Vagina (tissue), 2 donors: ENCODE measurements at places on chromosomes 2 and 18.
A peak's percentile ranks its signal among the peaks of the same experiment; 100 is the strongest.

- no peaks in the 10 kb centered on the region for H3K27me3 ChIP-seq
- no peaks in the 10 kb centered on the region for H3K4me1 ChIP-seq
- no peak overlapping the region for H3K27ac ChIP-seq
Observed at GRCh38 chr2:149645391-149645790, 57.8 kb upstream of the MMADHC start.

DNA sequence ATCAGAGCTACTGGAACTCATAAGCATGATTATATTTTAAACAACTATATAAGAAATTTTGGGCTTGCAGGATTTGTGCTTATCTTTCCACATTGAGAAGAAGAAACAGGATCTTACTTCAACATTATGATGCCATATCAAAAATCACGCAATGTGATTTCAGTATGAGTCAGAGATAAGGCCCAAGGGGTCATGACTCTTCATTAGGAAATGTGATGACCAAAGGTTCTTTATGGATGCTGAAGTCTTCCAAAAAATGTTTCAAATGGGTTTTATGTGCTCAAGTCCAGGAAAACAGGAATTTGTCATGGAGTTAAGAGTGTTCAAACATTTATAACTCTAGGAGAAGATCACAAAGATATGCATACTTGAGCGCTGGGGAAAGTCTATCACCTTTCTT, 7.8 kb upstream of the SERPINB2 start:
- H3K27me3 ChIP-seq, result no peaks in the 10 kb centered on the region
- DNase-seq, result no peak
- no peaks in the 10 kb centered on the region for H3K4me1 ChIP-seq
- no peak overlapping the region for H3K4me3 ChIP-seq
- no peaks in the 10 kb centered on the region for H3K36me3 ChIP-seq
- H3K27ac ChIP-seq, result no peak overlapping the region

DNA sequence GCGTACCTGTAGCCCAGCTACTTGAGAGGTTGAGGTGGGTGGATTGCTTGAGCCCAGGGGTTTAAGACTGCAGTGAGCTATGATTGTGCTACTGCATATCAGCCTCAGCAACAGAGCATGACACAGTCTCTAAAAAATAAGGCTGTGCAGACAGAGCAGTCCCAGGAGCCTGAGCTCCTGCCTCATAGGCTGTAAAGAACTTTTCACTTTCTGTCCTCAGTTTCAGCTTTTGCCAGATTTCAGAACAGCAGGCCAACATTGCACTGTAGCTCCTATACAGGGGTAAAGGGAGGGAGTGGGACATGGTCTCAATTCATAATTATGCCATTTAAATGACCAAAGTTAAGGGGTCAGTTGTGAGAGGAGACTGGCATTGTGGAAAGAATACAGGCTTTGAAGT, 150.6 kb downstream of the GALNT1 start:
- H3K4me3 ChIP-seq, result no peak overlapping the region
- H3K27me3 ChIP-seq, result no peaks in the 10 kb centered on the region
- DNase-seq, result no peak
- H3K27ac ChIP-seq, result no peak overlapping the region

GRCh38 chr2:166494140-166494624, at the start of gene SCN7A:
TSS of gene SCN7A (minus strand) at chr2:166494249. CDS start at chr2:166477696, 16,553 bp downstream.
- H3K27ac ChIP-seq, result no peak within 1 kb of the TSS
- no peak for DNase-seq
- H3K27me3 ChIP-seq, result no peaks in the 10 kb centered on the region
- H3K4me3 ChIP-seq, result peak within 1 kb of the TSS; percentile 7
- no peaks in the 10 kb centered on the region for H3K4me1 ChIP-seq

DNA sequence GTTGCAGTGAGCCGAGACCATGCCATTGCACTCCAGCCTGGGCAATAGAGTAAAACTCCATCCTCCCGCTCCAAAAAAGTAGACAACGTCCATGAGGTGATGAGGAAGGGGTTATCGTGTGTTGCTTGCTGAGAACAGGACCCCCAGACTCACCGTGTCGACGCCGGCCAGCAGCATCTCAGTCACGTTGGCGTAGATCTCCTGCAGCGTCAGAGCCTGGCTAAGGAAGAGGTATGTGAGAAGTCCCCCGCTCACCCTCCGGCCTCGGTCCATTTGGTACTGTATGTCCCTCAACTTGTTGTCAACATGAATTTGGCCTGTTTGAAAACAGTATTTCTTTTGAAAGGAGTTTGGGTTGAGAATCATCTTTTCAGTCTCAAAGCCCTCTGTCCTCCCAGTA, 20.9 kb downstream of the CYP27C1 start:
- DNase-seq, result no peak
- H3K4me3 ChIP-seq, result no peak overlapping the region
- no peak overlapping the region for H3K27ac ChIP-seq
- no peaks in the 10 kb centered on the region for H3K4me1 ChIP-seq
- no peaks in the 10 kb centered on the region for H3K36me3 ChIP-seq
- H3K27me3 ChIP-seq, result no peaks in the 10 kb centered on the region

DNA sequence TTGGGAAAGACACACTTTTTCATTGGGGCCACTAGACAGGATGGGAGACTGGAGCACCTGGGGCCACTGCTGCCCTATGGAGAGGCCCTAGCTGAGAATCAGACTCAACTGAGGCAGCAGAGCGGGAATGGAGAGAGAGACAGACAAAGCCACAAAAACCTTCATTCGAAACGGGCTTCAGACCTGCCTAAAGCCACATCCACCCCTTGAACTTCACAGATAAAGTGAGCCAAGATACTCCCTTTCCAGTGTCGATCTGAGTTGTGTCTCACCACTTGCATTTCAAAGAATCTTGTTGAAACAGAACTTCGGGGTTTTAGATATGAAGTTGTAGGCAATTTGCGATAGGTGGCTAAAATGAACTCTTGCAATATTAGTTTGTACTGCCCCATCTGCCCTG, 11.3 kb upstream of the LDLRAD4 start:
- no peak overlapping the region for H3K4me3 ChIP-seq
- DNase-seq, result no peak
- no peaks in the 10 kb centered on the region for H3K36me3 ChIP-seq
- H3K4me1 ChIP-seq, result no peaks in the 10 kb centered on the region
- no peak overlapping the region for H3K27ac ChIP-seq

DNA sequence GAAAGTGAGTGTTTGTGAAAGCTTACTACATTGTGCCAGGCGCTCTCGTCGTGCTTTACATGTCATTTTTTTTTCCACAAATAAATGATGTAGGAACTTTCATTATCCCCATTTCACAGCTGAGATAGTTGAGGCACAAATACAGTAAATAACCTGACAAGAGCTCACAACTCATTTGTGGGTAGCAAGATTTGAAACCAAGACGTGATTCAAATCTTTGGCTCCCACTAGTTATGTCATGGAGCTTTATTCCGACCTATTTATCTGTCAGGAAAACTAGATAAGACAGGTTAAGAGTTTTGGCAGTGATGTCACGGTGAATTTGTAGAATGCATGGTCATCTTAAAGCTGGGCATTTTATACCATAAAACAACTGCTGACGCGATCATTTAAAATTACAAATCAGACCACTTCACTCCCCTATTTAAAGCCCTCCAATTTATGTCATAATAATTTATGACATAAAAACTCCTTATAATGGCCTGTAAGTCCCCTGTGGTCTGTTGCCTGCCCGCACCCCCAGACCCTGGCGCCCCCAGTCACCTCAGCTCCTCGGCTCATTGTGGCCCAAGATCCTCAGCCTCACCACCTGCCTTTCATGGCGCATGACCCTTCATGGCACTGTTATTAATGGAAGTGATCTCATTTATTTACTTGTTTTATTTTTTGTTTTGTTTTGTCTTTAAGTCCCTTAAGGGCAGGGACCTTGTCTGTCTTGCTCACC, 678 bp upstream of the ZNF24 start:
- H3K27me3 ChIP-seq, result no peaks in the 10 kb centered on the region
- H3K4me1 ChIP-seq, result peaks cover 39% of the 10 kb centered on the region

- H3K27me3 ChIP-seq, result no peaks in the 10 kb centered on the region
- no peaks in the 10 kb centered on the region for H3K4me1 ChIP-seq
- no peak for DNase-seq
- no peak overlapping the region for H3K4me3 ChIP-seq
Observed at GRCh38 chr2:112160283-112161250, 22.4 kb downstream of the FBLN7 start.

GRCh38 chr2:138676619-138677021, 103.6 kb downstream of the NXPH2 start:
- no peaks in the 10 kb centered on the region for H3K27me3 ChIP-seq
- H3K4me1 ChIP-seq, result no peaks in the 10 kb centered on the region
- no peak for DNase-seq
- no peaks in the 10 kb centered on the region for H3K36me3 ChIP-seq
- no peak overlapping the region for H3K27ac ChIP-seq

- H3K27ac ChIP-seq, result no peak overlapping the region
- no peak overlapping the region for H3K4me3 ChIP-seq
- H3K36me3 ChIP-seq, result no peaks in the 10 kb centered on the region
- no peak for DNase-seq
- no peaks in the 10 kb centered on the region for H3K4me1 ChIP-seq
Observed at GRCh38 chr2:13260402-13260801, 543.7 kb downstream of the TRIB2 start.

DNA sequence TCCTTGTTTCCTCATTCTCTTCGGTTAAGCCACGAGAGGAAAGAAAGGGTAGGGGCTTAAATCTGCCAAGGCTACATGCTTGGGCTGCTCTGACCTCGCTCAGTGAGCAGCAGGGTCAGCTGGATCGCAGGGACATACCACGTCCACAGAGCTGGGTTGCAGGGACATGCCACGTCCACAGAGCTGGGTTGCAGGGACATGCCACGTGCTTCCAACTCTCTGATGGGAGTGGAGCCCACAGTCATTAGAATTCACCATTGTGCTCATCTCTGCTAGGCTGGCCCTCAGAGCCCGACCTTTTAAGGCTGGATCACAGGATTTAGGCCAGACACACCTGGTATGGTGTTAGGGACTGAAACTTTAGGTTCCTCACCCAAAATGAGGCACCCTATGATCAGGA, 107.4 kb upstream of the SEC11C start:
- no peak overlapping the region for H3K4me3 ChIP-seq
- no peak overlapping the region for H3K27ac ChIP-seq
- no peaks in the 10 kb centered on the region for H3K36me3 ChIP-seq
- no peaks in the 10 kb centered on the region for H3K27me3 ChIP-seq
- DNase-seq, result no peak
- no peaks in the 10 kb centered on the region for H3K4me1 ChIP-seq

GRCh38 chr18:62880673-62881364, 165.5 kb downstream of the PHLPP1 start:
- DNase-seq, result no peak
- no peak overlapping the region for H3K4me3 ChIP-seq
- H3K4me1 ChIP-seq, result peaks cover 29% of the 10 kb centered on the region
- H3K27ac ChIP-seq, result no peak overlapping the region
- no peaks in the 10 kb centered on the region for H3K27me3 ChIP-seq

- no peaks in the 10 kb centered on the region for H3K36me3 ChIP-seq
- H3K4me1 ChIP-seq, result no peaks in the 10 kb centered on the region
- DNase-seq, result no peak
Observed at GRCh38 chr2:225788571-225789094, 389.1 kb downstream of the NYAP2 start.

GRCh38 chr2:152627351-152627957, 89.8 kb downstream of the PRPF40A start:
- H3K36me3 ChIP-seq, result no peaks in the 10 kb centered on the region
- no peak overlapping the region for H3K4me3 ChIP-seq
- H3K27ac ChIP-seq, result no peak overlapping the region
- no peaks in the 10 kb centered on the region for H3K27me3 ChIP-seq

GRCh38 chr2:233542507-233542906, 24.1 kb downstream of the USP40 start:
- H3K4me3 ChIP-seq, result no peak overlapping the region
- no peaks in the 10 kb centered on the region for H3K36me3 ChIP-seq
- DNase-seq, result no peak
- H3K4me1 ChIP-seq, result no peaks in the 10 kb centered on the region

GRCh38 chr18:32274307-32274706, 84.5 kb downstream of the MEP1B start:
- H3K4me3 ChIP-seq, result no peak overlapping the region
- peaks cover 10% of the 10 kb centered on the region for H3K36me3 ChIP-seq
- no peak overlapping the region for H3K27ac ChIP-seq
- H3K4me1 ChIP-seq, result no peaks in the 10 kb centered on the region

DNA sequence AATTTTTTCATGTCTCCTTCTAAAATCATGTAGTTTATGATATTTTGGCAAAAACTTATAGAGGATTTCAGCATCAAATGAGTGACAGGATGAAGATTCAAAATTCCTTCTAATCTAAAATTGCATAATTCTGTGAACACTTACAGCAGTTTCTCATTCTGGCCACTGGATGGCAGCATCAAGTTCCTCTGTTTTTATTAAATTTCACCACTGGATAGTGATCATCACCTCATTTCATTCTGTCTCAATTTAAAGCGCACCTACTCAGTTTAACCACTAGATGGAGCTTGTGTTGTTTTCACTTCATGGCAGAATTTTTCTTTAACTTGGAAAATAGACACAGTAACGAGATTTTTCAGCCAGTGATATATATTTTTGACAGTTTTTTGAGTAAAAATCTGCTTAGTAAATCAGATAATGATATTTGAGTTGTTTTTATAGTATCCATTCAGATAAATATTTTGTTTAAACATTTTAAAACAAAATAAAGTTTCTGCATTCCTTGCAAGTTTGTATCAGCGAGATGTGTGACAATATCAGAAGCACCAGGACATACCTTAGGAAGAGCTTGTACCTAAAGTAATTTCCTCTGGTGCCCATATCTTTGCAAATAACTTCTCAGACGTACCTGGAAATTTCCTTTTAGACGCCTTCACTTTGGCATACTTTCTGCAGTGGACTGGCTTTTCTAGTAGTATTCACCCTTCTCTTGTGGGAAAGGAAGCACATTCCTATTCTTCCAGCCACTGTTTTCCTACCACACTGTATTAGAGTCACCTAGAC, 94.7 kb upstream of the ARHGAP15 start:
- no peaks in the 10 kb centered on the region for H3K4me1 ChIP-seq
- H3K27me3 ChIP-seq, result no peaks in the 10 kb centered on the region
- DNase-seq, result no peak
- H3K36me3 ChIP-seq, result no peaks in the 10 kb centered on the region
- H3K27ac ChIP-seq, result no peak overlapping the region

GRCh38 chr2:82139979-82140611, 1835.5 kb upstream of the LRRTM1 start:
- H3K4me3 ChIP-seq, result no peak overlapping the region
- no peaks in the 10 kb centered on the region for H3K4me1 ChIP-seq
- no peaks in the 10 kb centered on the region for H3K36me3 ChIP-seq
- H3K27me3 ChIP-seq, result no peaks in the 10 kb centered on the region
- no peak overlapping the region for H3K27ac ChIP-seq

DNA sequence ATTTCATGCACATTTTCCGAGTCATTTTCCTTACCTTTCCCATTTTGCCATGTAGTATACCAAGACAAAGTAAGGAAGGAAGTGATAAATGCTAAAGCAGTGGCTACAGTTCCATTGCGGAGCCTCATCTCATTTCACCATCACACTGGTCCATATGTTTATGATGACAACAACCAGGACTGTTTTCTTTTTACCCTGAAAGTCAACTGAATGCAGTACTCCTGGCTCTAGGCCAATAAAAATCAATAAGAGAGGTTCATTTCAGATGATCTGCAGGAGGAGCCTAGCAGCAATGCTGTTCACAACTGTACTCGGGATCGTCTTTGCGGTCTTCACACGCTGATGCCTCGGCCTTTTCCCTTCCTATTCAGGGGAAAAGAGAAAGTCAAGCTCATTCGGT, 4.7 kb downstream of the MGAT4A start:
- no peaks in the 10 kb centered on the region for H3K36me3 ChIP-seq
- H3K27ac ChIP-seq, result no peak overlapping the region
- DNase-seq, result no peak
- H3K4me1 ChIP-seq, result no peaks in the 10 kb centered on the region
- no peak overlapping the region for H3K4me3 ChIP-seq
